AG04450 (cell line): ENCODE measurements at places on chromosomes 2 and 18. TPM values are rescaled to one million over a fixed set of nuclear protein-coding genes. Genes with fewer than 3 reads are reported as not detected.

DNA sequence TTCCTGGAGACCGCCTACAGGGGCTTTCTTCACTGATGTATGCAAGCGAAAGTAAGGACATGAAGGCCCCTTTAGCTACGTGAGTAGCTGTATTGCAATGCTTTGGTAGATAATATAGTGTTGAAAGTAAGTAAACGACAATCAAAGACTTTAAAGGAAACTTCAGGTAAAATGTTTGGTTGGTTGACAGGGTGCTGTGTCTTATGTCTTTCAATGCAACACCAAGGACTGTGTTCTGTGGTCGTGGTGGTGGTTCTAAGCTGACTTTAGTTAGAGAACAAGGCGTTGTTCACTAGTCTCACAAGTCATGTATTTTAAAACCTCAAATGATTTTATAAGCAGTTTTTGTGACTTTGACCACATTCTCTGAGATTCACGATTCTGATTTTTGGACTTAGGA lies 58.0 kb upstream of the CABYR start:
- no peak for DNase-seq

- no peak for DNase-seq
Observed at GRCh38 chr18:35948080-35948479, 24.4 kb upstream of the RMP24 start.

- DNase-seq: peak; percentile 84
Observed at GRCh38 chr2:31384771-31385276, 29.7 kb downstream of the XDH start.

- DNase-seq: no peak
Observed at GRCh38 chr18:41457765-41458326, 497.2 kb upstream of the PIK3C3 start.

DNA sequence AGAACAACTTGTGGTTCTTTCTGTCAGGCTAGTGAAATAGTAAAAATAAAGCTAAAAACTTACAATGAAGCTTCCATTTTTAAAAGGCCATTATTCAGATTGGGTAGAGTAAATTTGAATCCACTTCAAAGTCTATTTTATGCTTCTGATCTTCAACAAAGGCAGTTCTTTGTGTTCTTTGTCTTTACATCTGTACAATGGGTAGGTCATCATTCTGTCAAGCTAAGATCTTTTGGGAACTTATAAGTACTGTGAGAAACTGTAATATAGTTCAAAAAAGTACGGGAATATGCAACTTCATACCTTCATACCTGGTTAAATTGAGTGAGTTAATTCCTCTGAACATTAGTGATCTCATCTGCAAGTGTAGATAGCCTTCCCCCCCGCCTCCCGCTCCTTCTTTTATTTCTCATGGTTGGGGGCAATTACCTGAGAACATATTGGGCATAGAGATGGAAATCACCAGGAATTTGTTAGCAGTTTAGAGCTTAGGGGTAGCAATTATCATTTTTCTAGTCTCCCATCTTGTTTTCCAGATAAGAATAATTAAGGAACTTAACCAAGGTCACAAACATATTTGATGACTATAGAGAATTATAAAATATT lies 9.7 kb downstream of the CNOT9 start:
- DNase-seq: no peak

DNA sequence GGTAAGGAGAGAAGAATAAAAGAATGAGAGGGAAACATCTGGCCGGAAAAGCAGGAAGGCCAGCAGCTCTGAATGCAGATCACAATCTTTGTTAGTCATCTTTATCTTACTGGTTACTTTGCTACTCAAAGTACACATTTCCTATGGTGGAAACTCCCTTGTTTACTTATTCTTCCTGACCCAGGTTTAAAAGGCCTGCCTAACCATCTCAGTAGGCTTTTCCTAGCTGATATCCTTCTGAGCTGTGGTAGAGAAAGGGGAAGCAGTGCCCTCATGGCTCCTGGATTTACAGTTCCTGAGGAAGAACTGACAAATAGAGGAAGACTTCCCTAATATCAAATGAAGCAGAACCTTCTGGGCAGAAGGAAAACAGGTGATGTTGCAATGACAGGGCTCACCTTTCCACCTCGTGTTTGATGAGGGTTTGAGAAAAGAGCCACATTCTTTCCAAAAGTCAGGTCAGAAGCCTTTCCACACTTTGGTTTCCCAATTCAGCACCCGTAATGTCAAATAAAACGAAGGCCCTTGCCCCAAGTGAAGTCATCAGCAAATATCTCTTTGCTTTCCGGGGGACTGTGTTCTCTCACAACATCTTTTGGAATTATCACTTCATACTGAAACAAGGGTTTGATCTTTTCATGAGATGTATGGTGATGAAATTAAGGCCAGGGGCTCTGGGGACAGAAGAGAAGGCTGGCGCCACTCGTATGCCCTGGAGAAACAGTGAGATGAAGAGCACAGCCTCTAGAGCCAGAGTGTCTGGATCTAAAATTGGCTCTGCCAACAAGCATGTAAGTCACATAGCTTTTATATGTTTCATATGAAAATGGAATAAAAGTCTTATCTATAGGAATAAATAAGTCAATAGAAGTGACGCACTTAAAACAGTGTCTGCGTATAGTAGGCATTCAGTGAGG lies 26.7 kb upstream of the APOB start:
- DNase-seq: no peak

- DNase-seq: no peak
Observed at GRCh38 chr2:189515264-189515663, 65.3 kb downstream of the SLC40A1 start.

GRCh38 chr2:241134711-241135110 lies 14.6 kb downstream of the PASK start:
- DNase-seq: no peak

- DNase-seq: no peak
Observed at GRCh38 chr2:715854-716560, 38.8 kb upstream of the TMEM18 start.

DNA sequence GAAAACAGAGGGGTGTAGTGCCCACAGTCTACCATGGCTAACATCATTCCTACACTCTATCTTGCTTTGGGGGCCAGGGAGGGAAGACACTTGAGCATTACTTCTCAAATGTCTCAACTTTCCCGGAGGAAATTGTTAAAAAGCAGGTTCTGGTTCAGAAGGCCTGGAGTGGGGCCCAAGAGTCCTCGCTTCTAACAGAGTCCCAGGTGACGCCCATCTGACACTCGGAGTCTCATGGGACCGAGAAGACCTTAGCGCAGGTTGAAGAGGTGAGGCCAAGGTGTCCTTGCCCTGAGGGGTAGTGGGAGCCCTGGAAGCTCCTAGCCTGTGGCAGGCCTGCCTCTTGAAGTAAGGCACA lies 40.1 kb downstream of the ZFP36L2 start:
- DNase-seq: no peak

GRCh38 chr2:68157402-68158133 lies at the start of gene PNO1:
PNO1 (plus strand) TSS chr2:68157888; CDS start chr2:68157935, 47 bp downstream.
- DNase-seq: peak; percentile 87

DNA sequence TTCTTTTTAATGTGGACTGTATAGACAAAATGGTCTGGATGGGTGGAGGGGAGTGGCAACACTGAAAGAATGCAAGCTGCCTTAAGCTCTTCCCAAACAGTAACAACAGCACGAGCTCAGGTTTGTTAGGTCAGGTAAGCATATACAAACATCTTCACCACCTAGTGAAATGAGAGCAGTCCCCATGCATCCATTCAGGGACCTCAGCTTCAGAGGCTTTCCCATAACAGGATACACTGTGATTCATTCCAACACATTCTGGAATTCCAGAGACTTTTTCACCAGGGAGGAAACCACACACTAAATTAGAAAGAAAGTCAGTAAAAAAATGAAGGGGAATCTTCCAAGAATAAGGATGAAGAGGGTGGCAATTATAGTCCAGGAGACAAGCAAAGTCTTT lies 50.4 kb upstream of the BZW1 start:
- no peak for DNase-seq

- no peak for DNase-seq
Observed at GRCh38 chr2:7685342-7686015, 768.3 kb downstream of the RNF144A start.

DNA sequence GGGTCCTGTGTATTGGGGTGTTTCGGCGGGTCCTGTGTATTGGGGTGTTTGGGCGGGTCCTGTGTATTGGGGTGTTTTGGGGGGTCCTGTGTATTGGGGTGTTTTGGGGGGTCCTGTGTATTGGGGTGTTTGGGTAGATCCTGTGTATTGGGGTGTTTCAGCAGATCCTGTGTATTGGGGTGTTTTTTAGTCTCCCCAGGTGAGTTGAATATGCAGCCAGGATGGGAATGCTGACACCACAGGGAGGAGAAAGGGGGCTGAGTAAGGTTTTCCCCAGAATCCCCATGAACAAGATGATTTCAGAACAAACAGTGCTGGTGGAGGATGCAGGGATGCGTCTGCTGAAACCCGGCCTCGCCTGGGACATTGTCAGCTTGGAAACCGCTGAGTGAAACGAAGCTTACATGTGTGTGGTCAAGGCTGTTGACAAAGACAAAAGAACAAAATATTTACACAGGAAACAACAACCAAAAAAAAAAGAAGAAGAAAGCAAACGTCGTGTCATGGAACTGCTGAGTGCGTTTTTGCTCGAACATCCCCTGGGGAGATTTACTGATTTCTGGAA lies 88.5 kb upstream of the ODC1 start:
- DNase-seq: no peak

- DNase-seq: no peak
Observed at GRCh38 chr2:126720638-126721037, 64.7 kb downstream of the GYPC start.

DNA sequence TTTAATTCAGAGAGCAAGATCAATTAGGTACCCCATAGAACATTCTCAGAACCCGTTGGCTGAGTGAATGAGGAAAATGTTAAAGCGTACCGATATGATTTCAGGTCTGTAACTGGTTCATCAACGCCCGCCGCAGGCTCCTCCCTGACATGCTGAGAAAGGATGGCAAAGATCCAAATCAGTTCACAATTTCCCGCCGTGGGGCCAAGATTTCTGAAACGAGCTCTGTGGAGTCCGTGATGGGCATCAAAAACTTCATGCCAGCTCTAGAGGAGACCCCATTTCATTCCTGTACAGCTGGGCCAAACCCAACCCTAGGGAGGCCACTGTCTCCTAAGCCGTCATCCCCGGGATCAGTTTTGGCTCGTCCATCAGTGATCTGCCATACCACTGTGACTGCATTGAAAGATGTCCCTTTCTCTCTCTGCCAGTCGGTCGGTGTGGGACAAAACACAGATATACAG lies 7.3 kb downstream of the TGIF1 start:
- no peak for DNase-seq

GRCh38 chr2:24164416-24164973 lies 10.4 kb upstream of the FAM228A start:
- no peak for DNase-seq

- DNase-seq: no peak
Observed at GRCh38 chr2:18787726-18788125, 198.4 kb upstream of the NT5C1B start.

DNA sequence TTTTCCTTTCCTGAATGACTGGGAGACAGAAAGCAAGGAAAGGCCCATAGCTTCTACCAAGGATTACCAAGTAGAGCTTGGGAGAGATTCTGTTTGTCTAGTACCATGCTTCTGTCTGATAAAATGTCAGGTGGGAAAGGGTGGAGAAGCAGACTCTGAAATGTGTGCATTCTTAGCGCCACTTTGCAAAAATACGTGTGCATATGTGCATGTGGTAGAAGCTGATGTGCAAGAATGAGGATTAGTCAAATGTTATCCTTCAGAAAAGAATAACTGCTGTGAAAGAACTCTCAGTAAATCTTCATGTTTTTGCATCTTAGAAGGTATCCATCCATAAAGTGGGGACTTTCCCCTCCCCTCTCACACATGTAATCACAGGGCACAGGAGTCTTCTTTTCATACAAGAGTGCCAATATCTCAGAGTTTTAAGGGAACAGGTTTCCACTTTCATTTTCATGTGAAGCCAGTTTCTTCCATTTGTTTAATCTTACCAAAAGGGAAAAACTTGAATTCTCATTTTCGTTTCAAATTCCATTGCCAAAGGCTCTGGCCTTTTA lies 15.4 kb upstream of the DGKD start:
- no peak for DNase-seq

- no peak for DNase-seq
Observed at GRCh38 chr2:106195456-106195855, 1.4 kb upstream of the UXS1 start.

- DNase-seq: no peak
Observed at GRCh38 chr2:189327879-189328847, 113.1 kb upstream of the WDR75 start.

DNA sequence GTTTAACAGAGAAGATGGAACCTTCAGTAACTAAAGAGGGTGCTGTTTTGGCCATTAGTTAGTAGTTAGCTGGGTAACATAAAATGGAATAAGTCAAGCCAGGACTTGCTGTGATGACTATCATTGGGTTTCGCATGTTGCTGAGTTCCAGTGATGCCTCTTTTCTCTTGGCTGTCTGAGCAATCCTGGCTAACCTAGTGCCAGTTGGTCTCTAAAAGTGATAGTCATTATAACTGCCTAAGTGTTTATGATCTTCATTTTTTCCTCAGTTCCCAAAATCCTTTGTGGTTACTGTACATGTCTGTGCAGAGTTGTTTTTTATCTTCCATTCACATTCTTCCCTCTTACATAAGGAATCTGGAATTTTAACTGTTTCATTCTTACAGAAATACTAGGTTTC lies 33.4 kb downstream of the WDR43 start:
- DNase-seq: no peak

GRCh38 chr2:242085941-242086621 lies 216.6 kb downstream of the RTP5 start:
- no peak for DNase-seq

- no peak for DNase-seq
Observed at GRCh38 chr2:231047274-231047922, 9.3 kb upstream of the PSMD1 start.

DNA sequence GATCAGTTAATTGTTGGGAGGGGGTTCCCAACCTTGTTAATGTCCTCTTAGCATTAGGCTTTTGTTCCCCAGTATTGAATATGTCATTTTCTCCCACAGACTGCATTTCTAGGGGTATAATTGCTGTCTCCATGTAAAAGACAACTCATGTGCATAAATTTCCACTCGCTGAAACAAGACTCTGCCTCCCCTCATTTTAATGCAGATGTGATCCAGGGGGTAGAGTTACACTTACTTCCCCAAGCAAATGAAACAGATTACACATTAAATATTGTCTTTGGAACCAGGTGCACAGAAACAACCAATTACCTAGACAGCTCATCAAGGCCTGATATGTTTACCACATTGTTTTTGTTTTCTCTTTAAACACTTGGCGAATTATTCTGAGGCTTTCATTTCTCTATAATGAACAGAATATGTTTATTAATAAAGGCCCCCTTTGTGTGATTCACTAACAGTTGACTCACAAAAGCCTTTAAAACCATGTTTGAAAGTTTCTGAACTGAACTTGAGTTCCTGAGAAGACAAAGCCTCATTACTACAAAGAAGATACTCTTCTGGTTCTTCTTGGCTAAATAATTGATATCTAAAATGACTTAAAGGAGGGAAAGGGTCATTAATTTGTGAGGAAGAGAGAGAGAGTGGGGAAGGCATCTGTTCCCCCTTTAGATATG lies 15.0 kb upstream of the ACVR1 start:
- no peak for DNase-seq

Gene MEP1B
- polyA plus RNA-seq: not detected in 2 replicates

Gene RAD51AP2
- not detected in 2 replicates for polyA plus RNA-seq

Gene FAM228B
- polyA plus RNA-seq: 4.1 and 7.6 TPM in 2 replicates

Gene CD302
- polyA plus RNA-seq: 12.3 and 17.6 TPM in 2 replicates

Gene SDC1
- polyA plus RNA-seq: 17.9 and 19.9 TPM in 2 replicates

Gene SEMA4F
- polyA plus RNA-seq: 6.8 and 7.0 TPM in 2 replicates

Gene IL36G
- polyA plus RNA-seq: not detected in 2 replicates

Gene SFT2D3
- polyA plus RNA-seq: 4.3 and 5.3 TPM in 2 replicates

Gene CFAP65
- polyA plus RNA-seq: not detected in 2 replicates

Gene LHCGR
- polyA plus RNA-seq: 3.4 and 3.8 TPM in 2 replicates

Gene MOGAT1
- polyA plus RNA-seq: not detected in 2 replicates

Gene UCN
- polyA plus RNA-seq: 0.40 TPM in 1 of 2 replicates, not detected in the other

Gene VWA3B
- not detected in 2 replicates for polyA plus RNA-seq

Gene NCKAP5
- polyA plus RNA-seq: 14.8 and 16.6 TPM in 2 replicates

Gene NT5C1B
- polyA plus RNA-seq: not detected in 2 replicates

Gene CCDC148
- 0.12 and 0.22 TPM in 2 replicates for polyA plus RNA-seq
